ENCODE measurements at places on chromosomes 1 and 21.

DNA sequence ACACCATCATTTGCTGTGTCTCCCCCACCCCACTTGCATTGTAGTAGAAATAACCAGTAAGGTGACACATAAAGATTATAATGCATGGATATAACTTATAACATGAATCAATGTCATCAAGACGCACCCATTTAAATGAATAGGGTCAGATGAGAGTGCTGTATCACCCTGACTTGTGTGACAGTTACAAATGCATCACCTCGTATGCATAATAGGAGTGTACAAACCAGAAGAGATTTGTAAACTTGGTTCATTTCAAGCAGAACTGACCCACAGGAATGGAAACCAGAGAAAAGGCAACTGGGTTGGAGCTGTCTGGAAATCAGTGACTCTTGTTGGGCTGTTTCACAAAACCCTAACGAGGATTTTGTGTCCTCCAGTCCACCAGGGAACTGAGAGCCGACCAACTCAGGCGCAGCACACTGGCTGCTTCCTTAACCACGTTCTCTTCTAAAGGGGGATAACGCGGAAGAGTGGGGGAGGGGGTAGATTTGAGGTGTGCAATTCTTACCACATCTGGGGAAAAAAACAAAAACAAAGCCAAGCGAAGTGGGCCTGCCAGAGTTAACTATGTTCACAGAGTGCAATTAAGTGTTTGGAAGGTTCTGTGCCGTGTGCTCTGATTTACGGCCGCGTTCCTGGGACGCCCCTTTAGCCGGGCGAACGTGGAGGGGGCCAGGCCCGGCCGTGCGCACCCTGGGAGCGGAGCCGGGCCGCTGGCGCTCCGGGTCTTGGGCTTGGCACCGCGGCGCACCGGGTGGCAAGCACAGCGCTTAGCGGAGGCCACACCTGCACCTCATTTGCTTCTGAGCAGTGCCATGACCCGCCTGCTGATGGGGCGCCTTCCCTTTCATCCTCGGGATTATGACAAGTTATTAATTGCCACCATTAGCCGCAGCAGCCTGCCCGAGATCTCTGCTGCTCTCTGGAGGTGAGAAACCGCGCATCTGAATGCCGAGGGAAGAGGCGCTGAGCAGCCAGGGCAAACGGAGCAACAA lies 248.8 kb upstream of the FOXD3 start:
- no peak for DNase-seq

GRCh38 chr1:119219711-119220110 lies 79.3 kb upstream of the WARS2 start:
- no peak for DNase-seq

GRCh38 chr1:40003156-40004093 lies 37.1 kb upstream of the CAP1 start:
- DNase-seq = no peak

DNA sequence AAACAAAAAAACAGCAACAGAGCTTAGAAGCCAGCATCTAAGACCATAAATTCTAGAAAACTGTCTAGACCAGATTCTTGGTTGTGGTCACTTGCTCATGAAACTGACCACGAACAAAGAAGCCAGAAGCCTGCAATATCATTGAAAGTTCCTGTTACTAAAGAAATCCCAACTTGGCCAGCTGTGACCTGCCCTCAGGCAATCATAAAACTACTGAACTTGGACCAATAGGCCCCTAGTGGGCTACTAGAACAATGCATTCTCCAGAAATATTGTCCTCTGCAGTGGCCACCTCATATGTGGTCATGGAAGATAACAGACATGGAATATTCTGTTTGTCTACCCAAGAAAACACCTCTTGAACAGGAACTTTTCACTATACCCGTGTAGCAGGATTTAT lies 87.7 kb downstream of the SPATA17 start:
- no peak for DNase-seq

- DNase-seq = no peak
Measured at GRCh38 chr21:29674343-29674742, 265.5 kb downstream of the GRIK1 start.

GRCh38 chr1:171742577-171742922 lies 685 bp upstream of the VAMP4 start:
- DNase-seq = peak; percentile 45

DNA sequence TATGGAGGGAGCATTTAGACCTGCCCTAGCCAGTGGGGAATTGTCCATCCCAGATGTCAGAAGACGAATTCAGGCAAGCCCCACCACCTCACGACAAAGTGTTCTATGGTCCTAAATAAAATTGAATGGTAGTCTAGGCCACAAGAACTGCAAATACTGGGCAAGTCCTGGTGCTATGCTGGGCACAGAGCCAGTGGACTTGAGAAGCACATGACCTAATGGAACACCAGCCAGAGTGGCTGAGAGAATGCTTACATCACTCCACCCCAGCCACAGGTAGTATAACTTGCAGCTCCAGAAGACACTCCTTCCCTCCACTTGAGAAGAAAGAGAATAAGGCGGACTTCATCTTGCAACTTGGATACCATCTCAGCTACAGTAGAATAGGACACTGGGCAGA lies 567.3 kb upstream of the CXADR start:
- DNase-seq = no peak

- no peak for DNase-seq
Measured at GRCh38 chr1:159756397-159756796, 24.4 kb upstream of the DUSP23 start.

DNA sequence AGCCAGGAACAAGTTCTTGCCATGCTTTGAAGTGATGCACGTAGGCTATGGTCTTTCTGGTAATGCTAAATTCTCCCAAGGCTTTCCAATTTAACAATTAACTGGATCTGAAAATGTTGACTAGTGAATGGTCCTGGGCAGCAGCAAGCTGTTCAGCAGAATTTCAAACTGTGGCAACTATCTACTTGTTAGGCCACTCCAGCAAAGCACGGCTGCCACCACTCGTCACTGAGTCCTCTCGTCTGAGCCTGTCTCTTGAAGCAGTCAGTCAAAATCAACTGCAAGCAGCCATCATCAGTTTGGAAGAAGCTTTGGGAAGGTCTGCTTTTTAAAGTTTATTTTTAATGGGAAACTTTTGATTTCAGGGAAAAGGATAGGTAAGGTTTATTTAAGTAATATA lies 6.1 kb downstream of the FLVCR1 start:
- DNase-seq = no peak

GRCh38 chr1:91537281-91537986 lies 36.8 kb downstream of the CDC7 start:
- no peak for DNase-seq

DNA sequence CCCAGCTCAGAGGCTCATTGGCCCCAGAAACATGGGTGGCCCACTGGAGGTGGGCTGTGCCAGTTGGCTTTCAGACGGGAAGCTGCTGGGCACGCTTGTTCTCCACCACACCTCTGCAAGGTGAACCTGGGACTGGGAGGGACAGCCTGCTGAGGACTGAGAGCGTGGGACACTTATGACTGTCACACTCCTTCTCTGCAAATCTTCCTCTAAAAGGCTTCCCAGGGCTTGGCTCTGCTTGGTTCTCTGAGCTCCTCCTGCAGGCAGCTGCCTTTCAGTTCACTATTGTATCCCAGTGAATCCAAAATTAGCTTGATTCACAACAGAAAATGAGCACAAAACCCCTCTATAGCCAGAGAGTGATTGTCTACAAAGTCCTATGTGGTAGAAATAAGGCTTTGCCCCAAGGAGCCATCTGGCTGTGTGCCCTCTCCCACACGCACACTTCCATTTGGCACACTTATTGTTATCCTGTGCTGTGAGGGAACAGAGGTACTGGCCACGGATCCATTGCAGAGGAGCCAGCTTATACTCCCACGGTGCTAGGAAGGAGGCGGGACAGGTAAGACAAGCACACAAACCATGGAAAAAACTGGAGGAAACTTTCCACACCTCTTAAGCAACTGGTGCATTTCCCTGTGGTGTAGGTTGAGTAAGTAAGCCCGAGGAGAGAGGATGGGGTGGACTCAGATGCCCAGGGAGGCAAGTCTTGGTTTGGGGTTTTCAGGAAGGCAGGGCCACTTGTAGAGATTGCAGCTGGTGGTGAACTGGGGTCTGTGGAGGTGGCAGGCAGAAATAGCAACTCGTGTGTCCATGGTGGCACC lies 18.9 kb upstream of the BTG2 start:
- no peak for DNase-seq

DNA sequence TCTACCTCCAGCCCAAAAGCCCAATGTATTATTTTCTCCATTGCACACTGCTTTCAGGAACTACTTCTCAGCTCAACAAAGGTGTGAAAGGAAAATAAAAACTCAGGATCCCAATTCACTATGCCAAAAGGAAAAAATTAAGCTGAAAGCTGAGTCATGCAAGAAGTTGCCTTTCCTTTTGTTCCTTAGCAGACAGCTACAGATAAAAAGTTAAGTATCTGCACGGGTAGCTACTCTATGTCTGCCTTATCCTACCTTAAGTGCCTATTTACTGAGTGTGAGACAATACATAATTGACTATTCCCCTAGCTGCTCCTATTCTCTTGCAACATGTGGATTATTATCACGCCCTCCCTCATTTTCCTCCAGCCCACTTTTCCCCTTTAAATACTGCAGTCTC lies 84.1 kb downstream of the ADCY10 start:
- DNase-seq = no peak

GRCh38 chr1:41731516-41732030 lies 187.1 kb downstream of the HIVEP3 start:
- DNase-seq = no peak

DNA sequence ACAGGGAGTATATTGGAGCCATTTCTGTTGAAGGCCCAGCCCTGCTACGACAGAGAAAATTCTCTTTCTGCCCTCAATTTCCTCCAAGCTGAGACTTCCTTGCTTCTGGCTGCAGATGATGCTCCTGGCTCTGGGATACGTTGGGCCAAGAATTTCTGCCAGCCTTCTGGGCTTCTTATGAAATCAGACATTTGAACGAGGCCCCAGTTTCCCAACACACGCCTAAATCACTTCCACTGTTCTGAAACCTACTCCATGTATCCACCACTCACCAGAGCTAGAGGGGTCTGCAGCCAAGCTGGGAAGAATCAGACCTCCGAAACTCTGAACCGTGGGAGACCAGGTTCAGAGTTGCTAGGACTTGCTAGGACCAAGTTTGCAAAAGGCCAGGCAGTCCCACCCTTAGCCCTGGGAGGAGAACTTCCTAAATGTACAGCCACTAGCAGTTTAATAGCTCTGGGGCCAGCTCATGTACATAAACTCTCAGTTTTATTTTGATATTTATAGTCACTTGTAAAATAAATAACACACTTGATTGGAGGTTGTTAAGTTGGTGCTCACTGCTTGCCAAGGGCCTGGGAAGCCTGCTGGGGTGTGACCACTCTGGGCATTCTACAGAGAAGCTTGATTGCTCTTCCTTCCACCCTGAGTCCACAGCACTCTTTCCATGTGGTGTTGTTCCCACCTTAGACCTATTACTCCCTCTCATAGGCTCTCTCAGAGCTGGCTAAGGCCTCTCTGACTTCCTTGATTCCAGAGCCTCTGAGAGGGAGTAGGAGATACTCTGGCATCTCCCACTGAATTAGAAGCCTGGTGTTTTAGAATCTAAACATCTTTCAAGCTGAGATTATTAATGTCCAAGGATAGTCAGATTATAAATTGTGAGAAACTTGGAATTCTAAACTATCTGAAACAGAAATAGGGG lies 83.4 kb upstream of the TRABD2B start:
- DNase-seq = no peak

GRCh38 chr1:10631811-10632593 lies 157.3 kb downstream of the PEX14 start:
- DNase-seq = peak; percentile 19

GRCh38 chr21:15904389-15904788 lies 174.6 kb downstream of the USP25 start:
- no peak for DNase-seq

DNA sequence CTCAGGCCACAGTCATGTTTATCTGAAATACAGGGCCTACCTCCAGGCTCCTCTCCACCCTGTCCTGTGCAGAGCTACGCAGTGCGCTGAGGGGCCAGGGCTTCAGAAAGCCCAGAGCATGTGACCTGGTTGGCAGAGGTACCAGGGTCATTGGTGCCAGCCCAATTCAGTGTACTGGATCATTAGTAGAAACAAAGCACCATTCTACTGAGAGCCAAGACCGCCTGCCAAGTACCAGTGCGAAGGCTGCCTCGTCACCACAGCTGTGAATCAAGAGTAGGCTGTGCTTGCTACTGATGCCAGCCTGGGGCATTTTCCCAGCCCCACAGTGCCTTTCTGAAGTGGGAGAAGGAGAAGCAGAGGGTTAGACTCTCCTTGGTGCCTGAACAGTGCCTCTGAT lies 59.8 kb downstream of the CAPN9 start:
- peak; percentile 83 for DNase-seq

- DNase-seq = no peak
Measured at GRCh38 chr1:211336775-211337174, 10.1 kb downstream of the TRAF5 start.

GRCh38 chr1:46192171-46192570 lies 6.1 kb downstream of the POMGNT1 start:
- DNase-seq = no peak

GRCh38 chr21:41752231-41752681 lies 14.6 kb downstream of the RIPK4 start:
- no peak for DNase-seq

DNA sequence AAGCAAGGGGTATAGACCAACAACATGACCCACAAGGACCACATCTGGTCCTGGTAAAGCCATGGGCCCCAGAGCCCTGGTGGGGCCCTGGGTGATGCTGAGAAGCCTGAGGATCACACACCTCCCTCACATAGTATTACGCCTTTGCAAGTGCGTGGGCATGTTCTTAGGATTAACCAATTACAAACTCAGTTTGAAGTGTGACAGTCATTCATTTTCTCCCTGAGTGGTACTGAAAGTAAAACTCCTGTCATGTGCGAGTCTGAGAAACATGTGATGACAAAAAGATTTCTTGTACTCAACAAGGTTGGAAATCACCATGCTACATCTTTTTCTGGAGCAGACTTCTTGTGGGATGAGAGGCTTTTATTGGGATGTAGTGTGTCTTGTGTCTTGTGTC lies 315.3 kb upstream of the DUSP10 start:
- DNase-seq = no peak

DNA sequence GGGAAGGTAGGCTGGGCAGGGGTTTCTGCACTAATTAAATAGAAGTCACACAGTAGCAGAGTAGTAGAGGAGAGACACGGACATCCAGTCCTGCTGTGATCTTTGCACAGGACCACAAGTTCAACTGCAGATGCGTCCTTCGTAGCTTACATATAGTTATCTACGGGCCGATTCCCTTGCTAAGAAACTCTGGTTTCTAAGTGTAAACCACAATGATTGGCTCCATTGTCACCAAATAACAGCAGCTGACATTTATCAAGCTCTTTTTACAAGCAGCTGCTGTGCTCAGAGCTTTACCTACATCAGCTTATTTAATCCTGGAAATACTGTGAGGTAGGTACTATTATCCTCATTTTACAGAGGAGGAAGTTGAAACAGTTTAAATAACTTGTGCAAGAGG lies 3.1 kb downstream of the SLC45A3 start:
- DNase-seq = no peak

DNA sequence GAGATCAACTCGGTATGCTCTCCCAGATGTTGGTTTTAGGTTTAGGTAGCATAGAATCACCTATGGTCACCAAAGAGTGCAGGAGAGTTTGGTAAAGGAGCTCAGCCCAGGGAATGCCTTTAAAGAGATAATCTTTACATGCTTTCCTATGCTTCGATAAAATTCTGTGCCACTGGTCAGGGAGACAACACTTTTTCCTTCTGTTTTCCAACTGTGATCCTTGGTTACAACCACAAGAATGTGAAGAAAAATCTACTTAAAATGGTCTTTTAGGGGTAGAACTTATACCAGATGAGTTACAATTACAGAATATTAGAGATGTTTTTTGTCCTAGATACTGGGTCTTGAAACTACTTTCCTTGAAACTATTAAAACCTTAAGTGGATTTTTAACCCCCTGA lies 895.6 kb downstream of the TTLL7 start:
- no peak for DNase-seq

- DNase-seq = no peak
Measured at GRCh38 chr1:30637183-30637980, 86.0 kb downstream of the MATN1 start.
